ENCODE measurements at places on chromosomes 12 and 14.
A peak's percentile ranks its signal among the peaks of the same experiment; 100 is the strongest.

DNA sequence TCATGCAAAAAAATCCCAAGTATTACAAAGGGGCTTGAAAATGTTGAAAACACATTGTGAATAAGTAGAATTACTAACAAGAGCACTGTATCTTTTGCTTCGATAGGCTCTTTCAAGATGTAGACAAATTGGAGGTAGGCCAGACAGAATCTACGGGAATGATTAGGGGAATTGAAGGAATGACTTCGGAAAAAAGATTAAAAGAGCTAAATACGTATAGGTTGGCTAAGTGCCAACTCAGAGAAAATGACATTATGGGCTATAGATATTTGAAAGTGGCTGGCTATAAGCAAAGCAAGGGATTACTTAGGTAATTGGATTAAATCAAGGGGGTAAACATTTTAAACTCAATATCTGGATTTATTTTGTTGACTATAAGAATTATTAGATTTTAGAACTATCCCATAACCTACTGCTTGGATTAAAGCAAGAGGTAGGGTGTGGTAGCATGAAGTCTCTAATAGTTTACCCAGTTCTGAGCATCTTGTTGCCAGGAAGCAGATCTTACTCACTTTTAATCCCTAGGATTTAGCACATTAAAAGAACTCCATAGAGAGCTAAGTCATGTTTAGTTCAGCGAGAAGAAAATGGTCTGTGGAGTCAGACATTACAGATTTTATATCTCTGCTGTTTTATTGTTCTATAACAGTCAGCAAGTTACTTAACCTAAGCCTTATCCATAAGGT, 489.8 kb downstream of the DIO2 start:
- no peak for DNase-seq

DNA sequence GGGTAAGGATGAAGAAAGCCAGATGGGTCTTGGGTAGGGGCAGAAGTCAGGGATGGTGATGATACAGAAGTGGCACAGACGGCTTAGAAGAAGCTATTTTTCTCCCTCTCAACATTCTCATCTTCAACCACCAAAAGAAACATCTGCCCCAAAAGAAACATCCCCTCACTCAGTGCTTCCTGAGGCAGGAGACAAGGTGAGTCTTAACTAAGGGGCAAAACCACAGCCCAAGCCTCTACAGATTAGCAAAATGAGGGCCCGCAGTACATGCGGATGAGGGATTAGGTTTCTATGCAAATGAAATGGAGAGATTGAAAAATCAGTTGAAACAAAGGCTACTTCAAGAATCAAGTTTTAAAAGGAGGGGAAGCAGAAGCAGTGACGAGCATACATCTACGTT, 241.3 kb upstream of the CCDC196 start:
- no peak for DNase-seq

GRCh38 chr14:49203676-49204075, 382.5 kb downstream of the RPS29 start:
- DNase-seq: no peak

GRCh38 chr14:61585598-61586543, 109.4 kb upstream of the HIF1A start:
- DNase-seq: peak; percentile 82

DNA sequence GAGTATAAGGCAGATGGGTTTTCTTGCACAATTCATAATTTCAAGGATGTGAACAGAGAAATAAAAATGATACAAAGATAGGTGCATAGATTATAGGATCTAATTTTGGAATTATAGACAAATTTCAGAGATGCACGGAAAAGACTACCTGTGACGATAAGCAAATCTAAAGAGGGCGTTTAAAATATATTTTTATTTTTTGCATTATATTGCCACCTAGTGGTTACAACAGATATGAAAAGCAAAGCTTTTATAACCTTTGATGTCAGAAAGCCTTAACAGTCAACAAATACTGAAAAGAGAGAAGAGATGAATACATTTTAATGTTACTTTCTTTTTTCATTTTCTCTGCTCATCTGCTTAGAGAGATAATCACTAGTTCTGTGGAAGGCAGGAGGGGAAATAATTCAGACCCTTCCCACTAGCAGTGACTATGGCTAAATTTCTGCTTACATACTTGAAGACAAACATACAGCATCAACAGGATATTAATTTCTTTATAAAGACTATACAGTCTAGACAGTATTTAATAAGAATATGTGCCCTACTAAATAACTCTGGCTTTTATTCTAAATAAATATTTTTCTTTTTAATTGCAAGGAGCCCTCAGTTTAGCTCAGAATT, 46.3 kb downstream of the NTS start:
- DNase-seq: peak; percentile 32

- DNase-seq: peak; percentile 43
Measured at GRCh38 chr14:92690171-92691011, 58.0 kb downstream of the LGMN start.

DNA sequence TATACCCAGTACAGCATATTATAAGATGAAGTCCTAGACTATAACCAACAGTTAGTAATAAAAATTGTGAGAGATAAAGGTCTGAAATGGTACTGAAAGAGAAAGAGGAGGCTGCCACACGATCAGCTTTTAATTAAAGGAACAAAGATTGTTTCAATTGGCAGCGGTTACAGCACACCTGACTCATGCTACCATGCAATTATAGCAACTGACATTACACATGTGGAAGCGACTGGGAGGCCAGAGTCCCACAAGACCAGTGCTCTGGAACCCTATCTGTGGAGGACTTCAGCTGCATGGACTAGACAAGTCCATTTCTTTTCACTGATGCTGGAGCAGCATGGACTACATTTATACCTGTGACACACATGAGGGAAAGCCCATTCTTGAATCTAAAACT, 55.2 kb downstream of the SEL1L start:
- DNase-seq: no peak

DNA sequence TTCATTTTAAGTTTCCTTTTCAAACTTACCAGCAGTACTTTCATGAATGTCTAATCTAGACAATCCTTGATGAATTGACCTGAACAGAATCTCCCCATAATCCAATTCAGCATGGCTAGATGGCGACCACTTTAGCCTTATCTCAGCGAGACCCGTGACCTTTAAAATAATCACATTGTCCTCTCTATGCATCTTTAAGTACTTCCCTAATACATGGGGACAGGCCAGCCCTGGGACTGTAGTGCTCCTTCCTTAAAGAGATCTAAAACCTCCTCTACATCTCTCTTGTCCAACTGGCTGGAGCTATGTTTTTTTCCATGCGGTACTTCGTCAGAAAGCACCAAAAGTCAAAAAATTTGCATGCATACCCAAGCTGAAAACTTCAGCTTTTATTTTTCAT, 746.0 kb downstream of the VRK1 start:
- DNase-seq: no peak

DNA sequence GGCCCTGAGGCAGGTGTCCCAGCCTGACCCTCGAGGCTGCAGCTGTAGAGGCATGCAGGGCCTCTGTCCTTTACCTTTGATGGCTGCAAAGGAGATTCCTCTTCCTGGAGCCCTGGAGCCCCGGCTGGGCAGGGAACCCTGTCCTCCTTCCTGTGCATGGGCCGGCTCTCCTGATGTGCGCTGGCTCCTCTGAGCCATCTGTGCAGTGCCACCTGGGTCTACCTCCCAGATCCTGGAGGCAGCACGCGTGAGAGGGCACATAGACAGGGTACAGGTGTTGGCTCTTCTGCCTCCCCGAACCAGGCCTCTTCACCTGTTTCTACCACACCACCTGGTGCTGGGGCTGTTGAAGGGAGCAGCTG, 115.1 kb downstream of the BEGAIN start:
- DNase-seq: no peak

GRCh38 chr12:13503094-13503835, 306.7 kb downstream of the EMP1 start:
- DNase-seq: no peak

- DNase-seq: no peak
Measured at GRCh38 chr12:117646520-117646919, 285.1 kb upstream of the NOS1 start.

DNA sequence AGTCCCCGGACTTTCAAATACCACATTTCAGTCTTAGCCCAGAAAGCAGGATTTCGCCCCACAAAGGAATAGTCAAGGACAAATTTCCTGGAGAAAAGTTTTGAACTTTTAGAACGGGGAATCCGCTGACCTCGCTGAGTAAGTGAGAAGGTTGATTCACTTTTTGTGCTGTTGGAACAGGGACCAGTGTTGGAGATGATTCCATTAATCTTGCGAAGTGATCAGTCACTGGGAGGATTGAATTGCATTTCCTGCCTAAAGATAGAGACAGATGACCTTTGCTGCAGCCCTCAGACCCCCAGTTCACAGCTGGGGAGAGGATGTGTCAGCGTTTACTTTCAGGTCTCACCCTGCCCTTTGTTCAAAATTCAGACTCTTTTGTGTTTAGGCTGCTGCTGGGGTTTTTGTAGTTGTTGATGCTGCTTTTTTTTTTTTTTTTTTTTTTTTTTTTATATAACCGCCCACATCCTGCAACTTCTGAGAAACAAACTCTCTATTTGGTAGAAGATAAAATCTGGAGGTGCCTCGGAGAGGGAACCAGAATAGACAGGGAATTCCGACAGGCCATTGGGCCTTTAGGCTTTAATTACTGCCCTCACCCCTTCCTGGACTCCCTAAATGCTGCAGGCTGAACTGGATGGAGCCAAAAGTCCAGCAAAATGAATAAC, 9.8 kb upstream of the KDM2B start:
- DNase-seq: peak; percentile 66

- no peak for DNase-seq
Measured at GRCh38 chr12:52444647-52445595, 7.0 kb downstream of the KRT6B start.

DNA sequence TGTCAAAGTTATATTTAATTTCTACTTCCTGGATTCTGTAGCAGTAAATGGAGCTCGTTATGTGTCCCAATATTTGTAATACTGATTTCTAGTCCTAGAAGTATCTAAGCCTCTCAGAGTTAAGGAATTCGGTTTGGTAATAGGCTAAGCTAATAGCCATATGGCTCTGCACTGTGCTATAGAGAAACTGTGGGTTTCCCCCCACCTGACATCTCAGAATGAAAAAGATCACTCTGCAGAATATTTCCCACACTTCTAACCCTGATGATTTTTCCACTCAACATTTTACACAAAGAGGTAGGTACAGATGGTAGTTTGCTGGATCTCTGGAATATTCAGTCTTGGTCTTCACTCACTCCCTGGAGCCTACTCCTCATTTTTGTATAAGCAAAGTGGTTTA, 71.2 kb downstream of the BORCS5 start:
- no peak for DNase-seq

DNA sequence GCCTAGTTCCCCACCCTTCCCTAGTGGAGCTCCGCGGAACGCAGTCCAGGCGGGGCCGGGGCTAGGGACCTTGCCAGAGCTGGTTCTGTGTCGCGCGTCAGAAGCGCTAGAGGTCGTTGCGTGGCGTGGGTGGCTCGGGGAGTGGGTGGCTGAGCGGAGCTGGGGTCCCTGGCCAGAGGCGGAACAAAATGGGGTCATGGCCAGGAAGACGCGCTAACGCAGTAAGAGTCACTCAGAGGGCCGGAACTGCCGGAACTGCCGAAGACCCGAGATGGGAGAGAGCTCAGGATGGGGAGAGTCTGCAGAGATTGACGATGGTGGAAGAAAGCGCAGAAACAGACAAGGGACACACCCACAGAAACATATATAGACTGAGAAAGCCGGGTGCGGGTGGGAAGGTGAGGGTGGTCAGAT, 4.8 kb downstream of the DGKA start:
- no peak for DNase-seq

DNA sequence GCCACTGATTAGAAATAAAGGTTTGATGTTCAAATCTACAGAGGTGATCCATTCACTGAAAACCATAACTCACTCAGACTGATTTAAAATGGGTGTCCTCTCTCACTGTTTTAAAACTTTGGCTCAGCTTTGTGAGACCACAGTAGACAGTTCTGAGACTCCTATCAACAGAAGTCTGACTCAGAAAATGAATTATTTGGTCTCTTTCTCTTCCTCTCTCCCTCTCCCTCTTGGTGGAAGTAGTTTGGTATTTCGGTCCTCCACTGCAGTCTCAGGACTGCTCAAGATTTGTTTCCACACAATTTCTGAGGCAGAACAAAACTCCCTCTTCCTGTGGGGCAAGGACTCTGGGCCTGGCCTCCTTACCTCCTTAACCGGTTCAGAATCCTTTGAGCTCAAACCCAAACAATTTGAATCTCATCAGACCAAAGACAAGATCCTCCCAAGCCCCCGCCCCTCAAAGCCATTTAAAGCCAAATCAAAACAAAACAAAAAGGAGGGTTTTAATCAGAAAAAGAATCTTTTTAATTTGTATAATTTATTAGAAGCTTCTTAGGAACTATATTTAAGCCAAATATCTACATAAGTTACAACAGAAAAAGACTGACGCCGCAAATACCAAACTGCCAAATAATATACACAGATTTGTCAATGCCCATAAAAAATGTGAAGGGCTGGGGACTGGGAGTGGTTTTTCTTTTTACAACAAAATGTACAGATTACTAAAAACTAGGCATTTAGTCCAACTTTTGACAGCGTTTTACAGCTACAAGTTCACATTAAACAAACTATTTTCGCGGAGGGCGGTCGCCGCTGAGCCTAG, 3.9 kb downstream of the NKX2-1 start:
- no peak for DNase-seq

- DNase-seq: no peak
Measured at GRCh38 chr12:78818487-78818886, 46.1 kb upstream of the SYT1 start.

DNA sequence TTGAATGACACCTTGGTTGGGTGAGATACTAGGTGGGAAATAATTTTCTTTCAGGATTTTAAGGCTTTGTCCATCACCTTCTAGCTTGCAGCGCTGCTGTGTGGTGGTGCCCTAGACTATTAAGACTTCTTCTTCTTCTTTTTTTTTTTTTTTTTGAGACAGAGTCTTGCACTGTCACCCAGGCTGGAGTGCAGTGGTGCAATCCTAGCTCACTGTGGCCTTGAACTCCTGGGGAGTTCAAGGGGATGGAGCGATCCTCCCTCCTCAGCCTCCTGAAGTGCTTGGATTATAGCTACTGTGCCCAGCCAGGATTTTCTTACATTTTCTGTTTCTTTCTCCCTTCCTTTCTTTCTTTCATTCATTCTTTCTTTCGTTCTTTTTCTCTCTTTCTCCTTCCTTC, 10.3 kb upstream of the MTA1 start:
- DNase-seq: no peak

- DNase-seq: no peak
Measured at GRCh38 chr12:131194166-131194565, 240.5 kb downstream of the ADGRD1 start.

DNA sequence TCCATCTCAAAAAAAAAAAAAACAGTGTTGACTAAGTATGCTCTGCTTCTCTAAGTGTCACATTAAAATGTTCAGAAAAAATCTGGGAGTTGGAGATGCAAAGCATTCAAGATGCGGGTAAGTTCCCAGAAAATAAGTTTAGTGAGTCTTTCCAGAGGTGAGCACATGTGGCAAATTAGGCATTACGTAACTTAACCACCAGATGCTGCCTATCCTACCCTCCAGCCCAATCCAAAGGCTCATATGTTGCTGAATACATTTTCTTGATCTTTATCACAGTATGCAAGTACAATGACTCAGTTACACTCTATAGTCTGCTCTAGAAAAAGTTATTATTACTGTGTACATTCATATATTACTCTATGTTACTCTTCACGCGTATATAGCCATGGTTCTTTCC, 3.6 kb downstream of the SLC2A14 start:
- peak; percentile 79 for DNase-seq
